ENCODE measurements at places on chromosomes 7 and 10.
A peak's percentile ranks its signal among the peaks of the same experiment; 100 is the strongest.

DNA sequence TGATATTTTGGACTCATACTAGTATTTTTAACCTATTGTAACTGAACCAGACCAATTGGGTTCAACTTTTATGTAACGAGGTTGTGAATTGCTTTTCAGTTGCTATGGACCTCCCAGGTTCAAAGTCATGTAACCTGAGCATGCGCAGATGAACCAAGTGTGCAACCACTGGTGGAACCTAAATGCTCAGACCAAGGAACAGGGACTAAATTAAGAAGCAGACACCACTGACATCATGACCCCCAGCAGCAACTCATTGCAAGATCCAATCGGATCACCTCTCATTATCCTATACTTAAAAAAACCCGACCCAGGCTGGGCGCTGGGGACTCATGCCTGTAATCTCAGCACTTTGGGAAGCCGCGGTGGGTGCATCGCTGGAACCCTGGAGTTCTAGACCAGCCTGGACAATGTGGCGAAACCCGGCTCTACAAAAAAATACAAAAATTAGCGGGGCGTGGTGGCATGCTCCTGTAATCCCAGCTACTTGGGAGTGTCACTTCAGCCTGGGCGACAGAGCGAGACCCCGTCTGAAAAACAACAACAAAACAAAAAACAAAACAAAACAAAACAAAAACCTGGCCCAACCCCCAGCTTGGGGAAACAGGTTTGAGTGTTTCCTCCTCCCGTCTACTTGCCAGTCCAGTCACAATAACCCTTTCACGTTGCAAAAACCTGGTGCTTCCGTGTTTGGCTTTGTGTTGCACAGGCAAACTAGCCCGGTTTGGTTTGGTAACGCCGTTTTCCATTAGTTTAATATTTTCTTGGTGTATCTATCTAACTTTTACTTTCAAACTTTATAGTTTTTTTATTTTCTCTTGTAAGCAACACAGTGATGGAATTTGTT, 11.3 kb upstream of the ZNF518A start:
- peak; percentile 98 for DNase-seq

DNA sequence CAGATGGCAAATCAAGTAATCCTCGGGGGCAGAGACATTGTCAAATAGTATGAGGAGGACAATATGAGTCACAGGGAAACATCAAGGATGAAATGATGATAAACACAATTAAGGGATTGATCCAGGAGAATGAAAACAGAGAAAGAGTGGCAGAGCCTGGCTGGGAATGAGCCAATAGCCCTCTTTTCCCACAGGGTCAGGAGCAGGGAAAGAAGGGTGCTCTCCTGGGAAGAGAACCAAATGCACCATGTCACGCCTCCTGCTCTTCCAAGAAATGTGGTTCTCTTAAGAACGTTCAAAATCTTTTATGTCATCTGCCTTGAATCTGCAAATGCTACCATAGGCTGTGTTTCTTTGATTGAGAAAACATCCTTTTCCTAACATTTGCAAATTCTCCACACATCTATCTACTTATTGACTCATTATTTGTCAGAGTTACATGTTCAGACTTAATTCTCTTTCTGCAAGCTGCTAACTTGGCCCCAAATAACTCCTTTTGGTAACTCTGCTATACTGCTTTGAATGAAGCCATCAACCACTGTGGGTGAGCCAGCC, 50.6 kb downstream of the HIPK2 start:
- DNase-seq = no peak

GRCh38 chr10:101563497-101564040, 24.5 kb downstream of the POLL start:
- no peak for DNase-seq

DNA sequence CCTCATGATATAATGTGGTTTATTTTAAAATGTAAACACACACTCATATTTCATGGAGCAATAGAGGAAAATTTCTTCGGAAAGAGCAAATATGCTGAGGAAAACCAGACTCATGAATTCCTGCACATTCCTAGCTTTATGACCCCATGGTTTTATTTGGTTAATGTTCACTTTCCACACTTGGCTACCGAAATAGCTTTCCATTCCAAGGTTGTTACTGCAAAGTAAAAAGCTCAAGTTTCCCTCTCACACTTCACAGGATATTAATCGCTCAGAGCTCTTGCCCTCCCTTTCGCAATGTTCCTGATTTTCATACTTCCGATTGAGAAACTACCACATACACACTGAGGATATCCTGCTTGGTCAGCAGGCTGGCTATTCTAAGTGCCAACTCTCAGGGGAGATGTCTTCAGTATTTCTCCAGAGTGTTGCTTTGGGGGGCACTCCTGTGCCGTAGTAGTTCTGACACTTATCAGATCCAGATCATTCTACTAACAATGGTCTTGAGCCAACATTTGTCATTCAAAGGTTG, 77.5 kb upstream of the STEAP1B start:
- DNase-seq = no peak

- DNase-seq = no peak
Observed at GRCh38 chr7:26374647-26375373, 83.1 kb downstream of the SNX10 start.

DNA sequence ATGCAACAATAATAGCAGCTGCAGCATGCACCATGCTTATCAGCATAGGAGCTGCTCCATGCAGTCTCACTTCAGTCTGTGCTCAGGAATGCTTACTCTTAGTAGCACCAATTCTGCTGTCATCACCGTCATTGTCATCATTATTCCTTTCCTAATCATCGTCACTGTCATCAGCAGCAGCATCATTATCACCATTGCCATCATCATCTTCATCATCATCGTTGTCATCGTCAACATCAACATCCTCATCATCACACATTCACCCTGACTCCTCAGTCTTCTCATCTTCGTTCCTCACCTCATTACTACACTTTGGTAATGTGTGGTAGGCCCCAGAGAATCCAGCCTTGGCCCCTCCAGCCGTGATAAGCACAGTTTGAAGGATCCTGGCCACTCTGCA, 545.0 kb downstream of the TNS3 start:
- no peak for DNase-seq

DNA sequence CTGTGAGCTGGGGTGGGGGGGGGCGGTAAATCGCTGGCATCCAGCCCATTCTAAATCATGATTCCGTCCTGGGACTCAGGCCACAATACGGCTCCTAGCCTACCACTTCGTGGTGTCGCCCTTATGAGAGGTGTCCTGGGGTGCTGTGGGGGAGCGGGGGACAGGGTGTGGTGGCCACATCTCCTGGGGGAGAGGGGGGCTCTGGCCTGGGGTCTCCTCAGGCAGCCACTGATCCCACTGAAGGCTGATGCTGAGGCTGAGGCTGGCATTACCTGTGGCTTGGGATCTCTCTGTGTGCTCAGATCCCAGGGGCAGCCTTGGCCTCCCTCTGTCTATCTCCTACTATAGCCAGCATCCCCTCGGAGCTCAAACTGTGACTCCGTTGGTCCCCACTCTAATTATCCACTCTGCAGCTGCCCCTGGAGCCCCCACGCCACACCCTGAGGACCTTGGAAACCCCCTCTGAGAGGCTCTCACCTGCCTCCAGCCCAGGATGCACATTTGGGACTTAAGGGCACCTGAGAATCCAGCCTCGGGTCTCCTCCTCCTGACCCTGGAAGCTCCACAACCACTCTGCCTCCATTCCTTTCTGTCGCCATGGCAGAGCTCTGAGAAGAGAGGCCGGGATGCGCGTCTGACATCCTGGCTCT, 249.3 kb upstream of the TCERG1L start:
- no peak for DNase-seq

DNA sequence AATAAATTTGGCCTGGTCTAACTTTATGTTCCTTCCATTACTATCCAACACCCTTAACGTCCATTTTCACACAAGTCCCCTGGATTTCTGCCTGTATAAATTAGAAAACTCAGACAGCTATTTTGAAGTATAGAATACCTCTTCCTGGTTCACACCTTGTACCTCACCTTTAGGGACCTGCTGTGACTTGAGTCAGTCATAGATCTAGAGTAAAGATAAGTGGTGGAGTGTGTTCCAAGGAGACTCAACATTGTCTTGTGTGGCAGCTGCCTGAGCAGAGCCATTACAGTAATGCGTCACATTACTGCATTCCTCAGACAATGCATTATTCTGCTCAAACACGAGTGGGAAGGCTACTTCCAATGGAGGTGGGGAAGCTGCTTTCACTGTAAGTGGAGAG, 513.9 kb downstream of the ADRA2A start:
- no peak for DNase-seq

DNA sequence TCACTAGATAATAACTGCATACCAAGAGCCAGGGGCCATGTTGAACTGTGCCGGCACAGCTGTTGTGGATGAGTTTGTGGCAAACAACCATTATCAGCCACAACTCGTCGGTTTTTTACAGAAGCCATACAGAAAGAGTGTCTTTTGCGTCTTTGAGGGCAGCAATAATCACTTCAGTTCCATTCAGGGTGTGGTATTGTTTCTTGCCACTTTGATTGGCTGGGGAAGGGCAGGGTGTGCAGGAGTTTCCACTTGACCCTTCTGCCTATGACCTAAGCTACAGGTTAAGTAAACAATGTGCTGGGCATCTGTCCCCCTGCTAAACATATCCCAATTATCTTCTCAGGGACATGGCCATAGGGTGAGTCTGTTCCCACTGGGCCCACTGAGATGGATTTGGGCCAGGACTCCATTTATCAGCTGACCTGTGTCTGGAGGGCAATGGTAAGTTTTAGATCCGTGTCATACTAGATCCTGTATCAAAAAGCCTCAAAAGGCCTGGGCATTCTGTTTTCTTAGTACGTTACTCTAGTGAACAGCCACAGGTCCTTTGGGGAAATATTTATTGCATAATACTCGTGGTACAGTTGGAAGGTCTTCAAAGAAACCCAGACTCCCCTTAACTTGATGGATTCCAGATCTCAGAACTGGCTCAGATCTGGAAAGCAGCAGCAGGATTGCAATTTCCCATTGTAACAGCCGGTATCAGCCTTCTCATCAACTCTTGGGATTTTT, 15.9 kb downstream of the ZNF3 start:
- no peak for DNase-seq

GRCh38 chr10:34698248-34698831, 116.8 kb downstream of the PARD3 start:
- no peak for DNase-seq

- DNase-seq = no peak
Observed at GRCh38 chr7:36045326-36045725, 107.7 kb upstream of the EEPD1 start.

GRCh38 chr7:92626281-92626809, 36.2 kb upstream of the FAM133B start:
- DNase-seq = no peak

DNA sequence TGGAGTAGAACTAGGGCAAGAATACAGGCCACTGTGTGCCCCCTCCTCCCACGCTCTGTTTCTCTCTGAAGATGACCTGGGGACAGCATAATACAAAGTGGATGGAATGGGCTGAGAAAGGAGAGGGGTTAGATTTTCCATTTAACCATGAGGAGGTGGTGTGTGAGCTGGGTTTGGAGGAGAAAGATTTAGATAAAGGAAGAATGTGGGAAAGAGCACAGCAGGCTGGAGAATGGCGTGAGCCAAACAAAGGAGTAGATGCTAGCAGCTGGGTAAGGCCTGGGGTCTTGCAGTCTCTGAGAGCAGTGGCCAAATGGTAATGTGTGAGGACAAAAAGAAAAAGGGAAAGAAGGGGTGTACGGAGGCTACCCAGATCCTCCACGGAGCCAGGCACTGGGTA, 8.6 kb downstream of the PNLIPRP2 start:
- DNase-seq = no peak

DNA sequence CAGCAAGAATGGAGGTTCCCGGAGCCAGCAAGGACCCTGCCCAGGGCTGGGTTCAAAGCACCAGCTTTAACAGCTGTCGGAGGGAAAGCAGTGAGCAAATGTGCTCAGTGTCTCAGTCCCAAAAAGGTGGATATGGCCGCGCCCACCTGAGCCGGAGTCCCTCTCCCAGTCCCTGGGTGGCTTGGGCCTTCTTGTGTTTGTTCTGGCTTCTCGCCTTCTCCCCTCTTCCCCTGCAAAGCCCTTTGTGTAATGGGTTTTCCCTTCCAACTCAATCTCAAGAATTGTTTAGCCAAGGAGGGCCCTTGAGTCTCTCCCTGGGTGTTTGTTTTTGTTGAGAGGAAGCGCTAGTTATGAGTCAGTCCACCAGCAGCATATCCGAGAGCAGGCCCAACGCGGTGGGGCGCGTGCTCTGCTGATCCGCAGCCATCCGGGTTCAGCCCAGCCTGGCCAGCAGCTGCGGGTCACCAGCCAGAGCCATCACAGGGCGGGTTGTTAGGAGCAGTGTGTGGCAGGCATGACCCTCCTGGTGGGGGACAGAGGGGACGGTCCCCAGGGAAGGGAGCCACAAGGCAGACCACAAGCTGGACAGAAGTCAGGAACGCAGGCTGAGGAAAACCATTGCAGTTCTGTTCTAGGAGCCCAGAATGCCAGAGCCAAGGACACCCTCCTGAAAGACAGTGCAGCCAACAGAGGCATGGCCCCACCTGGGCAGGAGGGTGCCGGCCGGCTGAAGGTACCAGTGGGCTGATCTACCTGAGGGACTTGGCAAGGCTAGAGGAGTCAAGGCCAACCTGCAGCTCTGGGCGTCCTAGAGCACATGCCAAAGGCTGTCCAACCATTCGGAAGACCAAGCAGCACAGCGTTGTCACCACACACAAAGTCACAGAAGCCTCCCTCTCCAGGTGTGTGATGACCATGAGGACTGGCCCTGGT, 21.3 kb downstream of the CALML3 start:
- DNase-seq = no peak
